ENCODE measurements at places on chromosomes 7 and 10.

DNA sequence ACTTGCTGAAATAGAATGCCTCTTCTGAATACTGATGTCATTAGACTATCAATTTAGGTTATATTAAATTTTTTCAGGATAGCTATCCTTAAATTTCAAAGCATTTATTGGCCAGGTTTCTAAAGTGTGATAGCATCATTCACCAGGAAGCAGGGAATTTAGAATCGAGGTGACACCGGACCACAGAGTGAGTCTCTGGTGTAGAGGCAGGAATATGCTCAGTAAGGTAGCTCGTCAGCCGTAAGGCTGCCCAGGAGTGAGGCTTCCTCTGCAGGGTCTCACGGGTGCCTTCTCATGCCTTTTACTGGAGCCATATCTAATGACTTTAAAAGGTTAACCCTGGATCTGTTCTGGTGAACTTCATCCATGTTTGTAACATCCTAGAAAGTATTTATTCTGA lies 170.8 kb upstream of the KLF14 start:
- no peak for DNase-seq

DNA sequence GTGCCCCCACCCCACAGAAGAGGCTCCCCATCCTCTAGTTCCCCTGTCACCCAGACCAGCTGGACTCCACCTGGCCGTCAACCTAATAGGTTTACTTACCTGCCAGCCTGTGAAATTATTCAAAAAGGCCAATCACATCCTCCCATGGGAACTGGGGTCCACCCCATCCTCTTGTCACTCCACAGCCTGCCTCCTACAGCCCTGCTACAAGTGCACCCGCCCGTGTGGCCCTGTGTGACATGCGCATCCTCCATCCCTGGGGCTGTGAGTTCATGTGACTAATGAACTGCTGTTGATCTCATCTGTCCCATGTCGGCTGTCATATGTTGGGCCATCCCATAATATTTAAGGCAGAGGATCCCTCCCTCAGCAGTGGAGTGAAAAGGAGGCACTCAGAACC lies 39.4 kb downstream of the AOC1 start:
- no peak for DNase-seq

GRCh38 chr7:150363370-150363769 lies 5.3 kb upstream of the REPIN1 start:
- DNase-seq, result no peak

- no peak for DNase-seq
Measured at GRCh38 chr10:7458556-7458955, 47.7 kb upstream of the SFMBT2 start.

GRCh38 chr10:70508912-70509756 lies 30.6 kb downstream of the PALD1 start:
- DNase-seq, result no peak

- DNase-seq, result no peak
Measured at GRCh38 chr7:128236924-128237586, 4.0 kb upstream of the LEP start.

- DNase-seq, result no peak
Measured at GRCh38 chr10:14904316-14904732, 25.7 kb downstream of the SUV39H2 start.

GRCh38 chr7:104971290-104972071 lies 42.5 kb upstream of the KMT2E start:
- no peak for DNase-seq

DNA sequence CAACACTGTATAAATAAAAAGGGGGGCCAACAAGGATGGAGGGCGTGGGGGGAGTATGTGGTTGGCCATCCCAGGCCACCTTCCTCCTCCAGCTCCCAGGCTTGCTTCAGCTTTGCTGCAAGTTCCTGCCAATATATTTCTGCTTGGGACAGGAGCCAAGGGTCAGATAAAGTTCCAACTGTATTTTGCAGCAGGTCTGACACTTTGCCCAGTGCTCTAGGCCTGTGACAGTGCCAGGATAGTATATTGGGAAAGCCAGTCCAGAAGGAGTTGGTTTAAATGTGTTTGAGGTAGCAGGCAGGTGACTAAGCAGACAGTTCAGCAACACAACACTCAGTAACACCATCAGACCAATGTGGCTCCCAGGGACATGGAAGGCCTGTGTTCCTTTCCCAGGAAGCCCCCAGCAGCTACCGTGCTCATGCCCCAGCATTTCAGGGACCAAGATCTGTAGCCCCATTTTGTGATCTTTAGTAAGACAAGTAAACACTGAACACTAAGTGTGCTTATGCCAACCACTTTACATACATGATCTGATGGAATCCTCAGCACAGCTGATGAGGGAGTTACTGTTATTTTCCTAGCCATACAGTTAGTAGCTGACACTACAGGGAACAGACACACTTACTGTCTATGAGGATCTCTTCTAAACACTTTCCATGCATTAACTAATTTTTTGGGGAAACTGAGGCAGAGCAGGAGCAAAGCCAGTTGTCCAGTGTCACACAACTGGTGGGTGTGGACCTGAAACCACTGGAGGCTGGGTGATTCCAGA lies 38.9 kb downstream of the DNAJB12 start:
- no peak for DNase-seq

- no peak for DNase-seq
Measured at GRCh38 chr7:138499340-138499739, 39.3 kb downstream of the TRIM24 start.

DNA sequence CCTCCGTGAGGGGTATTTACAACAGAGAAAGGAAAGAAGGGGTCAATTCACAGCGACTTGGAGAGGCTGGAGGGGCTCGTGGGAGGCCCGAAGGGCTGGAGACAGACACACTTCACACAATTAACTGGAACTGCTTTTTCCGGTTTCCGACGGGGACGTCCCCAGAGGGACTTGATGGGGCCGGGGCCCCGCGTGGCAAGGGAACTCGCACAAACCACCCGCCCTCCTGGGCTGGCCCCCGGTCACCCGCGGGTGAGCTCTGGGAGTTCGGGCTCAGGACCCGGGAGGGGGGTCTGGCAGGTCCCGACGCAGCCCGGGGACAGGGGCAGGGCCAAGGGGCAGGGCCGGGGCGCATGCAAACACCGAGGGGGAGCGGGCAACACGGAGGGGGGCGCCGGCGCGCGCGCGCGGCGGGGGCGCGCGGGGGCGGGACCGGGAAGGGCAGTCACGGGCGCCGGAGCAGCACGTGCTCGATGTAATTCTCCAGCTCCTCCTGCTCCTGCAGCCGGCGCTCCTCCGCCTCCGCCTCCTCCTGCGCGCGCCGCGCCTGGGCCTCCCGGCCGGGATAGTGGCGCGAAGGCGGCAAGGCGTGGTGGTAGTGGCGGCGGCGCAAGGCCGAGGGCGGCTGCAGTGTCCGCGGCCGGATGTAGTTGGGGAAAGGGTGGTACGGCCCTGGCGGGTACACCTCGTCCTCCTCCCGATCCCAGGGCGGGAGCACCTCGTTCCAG lies 2.7 kb downstream of the VGF start:
- DNase-seq, result no peak

DNA sequence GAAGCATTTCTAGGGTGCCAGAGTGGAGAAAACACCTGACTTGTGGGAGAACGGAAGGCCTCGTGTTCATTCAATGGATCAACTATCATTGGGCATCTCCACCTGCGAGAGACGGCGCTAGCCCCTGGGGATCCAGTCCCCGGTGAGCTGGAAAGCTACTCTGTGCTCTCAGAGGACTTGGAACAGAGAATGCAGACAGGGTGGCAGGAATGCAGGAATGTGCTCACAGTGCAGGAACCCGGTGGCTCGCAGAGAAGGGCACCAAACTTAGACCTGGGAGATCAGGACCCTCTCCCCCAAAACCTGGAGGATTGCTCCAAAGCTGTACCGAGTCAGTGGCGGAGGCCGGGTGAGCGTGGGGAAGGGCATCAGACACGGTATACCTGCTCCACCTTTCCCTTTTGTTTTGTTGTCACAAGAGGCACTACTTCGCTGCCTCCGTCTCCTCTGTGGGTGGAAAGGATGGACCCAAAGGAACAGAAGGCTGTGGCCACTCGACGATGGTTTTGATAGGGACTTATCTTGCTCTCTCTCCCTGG lies 569.0 kb upstream of the C7orf33 start:
- no peak for DNase-seq

DNA sequence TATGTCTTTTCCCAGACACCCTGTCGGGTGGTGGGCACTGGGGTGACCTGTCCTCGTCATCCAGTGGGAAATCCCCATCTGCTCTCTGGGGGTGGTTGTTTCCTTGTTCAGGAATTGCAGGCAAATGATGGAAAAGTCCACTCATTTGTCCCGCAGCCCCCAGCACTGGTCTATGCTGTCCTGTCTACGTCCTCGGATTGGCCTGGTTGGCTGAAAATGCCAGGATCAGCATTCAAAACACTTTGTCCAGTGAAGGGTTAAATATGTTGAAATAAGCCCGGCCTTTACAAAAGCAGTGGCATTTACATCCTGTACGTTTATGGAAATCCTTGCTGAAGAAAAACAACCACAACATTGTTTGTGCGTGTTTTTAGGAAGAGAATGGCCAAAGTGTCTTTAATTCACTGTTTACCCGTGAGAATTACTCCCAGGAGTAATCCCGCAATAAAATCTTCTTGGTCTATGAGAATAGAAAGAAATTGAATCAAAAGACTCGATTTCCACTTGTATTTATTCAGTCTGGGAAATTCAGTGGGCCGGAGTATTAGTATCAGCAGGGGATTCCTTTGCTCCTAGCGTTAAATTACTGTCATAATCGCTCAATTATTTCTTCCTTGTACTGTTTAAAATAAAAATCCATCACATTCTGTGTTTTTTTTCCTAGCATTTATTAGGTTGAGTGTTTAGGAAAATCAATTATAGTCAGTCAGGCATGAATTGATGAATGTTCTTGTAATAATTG lies 116.8 kb upstream of the SH2B2 start:
- no peak for DNase-seq

GRCh38 chr7:23490357-23491135 lies 20.3 kb upstream of the IGF2BP3 start:
- no peak for DNase-seq

- no peak for DNase-seq
Measured at GRCh38 chr7:4711634-4712033, 29.5 kb downstream of the FOXK1 start.

- no peak for DNase-seq
Measured at GRCh38 chr10:63554657-63555056, 33.5 kb downstream of the REEP3 start.

GRCh38 chr10:113336549-113337130 lies 216.2 kb upstream of the HABP2 start:
- no peak for DNase-seq

GRCh38 chr10:50613726-50614443 lies 9.9 kb downstream of the SGMS1 start:
- DNase-seq, result no peak

DNA sequence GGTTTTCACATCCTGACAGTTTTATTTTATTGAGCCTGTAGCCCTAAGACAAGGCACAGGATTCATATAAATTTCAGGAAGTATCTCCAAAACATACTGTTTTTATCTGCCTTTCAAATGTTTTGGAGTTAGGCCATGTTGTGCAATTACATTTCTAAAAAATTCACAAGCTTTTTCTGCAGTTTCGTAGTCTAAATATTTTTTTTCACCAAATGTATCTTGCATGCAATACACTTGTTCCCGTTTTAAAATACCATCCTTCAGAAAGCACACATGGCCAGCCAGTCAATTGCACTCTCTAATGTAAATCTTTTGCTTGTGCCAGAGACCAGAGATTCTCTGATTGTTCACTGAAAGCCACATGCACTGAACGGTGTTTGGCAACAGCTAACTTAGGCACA lies 161.5 kb upstream of the PRKCQ start:
- no peak for DNase-seq

DNA sequence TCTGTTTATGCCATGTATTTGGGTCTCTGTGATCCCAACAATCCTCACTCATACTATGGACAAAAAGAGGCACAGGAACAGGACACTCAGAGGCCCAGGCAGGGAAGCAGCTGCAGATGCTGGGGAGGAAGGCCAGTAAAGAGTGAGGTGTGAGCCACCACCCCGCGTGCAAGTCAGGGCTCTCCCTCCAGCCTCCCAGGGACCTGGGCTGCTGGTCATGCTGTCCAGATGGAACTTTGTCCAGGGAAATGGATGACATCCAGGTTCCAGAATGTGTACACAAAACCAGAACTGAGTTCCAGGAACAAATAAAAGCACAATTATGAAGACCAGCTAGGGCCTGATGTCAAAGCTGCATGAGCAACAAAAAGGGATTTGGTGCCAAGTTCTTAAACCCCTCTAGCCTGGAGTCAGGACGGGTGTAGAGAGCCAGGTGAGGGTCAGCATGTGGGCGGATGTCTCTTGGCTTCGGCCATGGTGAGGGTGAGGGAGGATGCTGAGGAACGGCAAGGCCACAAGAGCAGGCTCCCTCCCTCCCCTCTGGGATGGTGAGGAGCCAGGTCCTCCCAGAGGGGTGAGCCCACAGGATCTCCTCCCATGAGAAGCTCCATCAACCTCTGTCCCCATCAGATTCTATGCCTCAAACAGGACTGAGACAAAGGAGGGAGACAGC lies 739.7 kb downstream of the PARD3 start:
- no peak for DNase-seq

DNA sequence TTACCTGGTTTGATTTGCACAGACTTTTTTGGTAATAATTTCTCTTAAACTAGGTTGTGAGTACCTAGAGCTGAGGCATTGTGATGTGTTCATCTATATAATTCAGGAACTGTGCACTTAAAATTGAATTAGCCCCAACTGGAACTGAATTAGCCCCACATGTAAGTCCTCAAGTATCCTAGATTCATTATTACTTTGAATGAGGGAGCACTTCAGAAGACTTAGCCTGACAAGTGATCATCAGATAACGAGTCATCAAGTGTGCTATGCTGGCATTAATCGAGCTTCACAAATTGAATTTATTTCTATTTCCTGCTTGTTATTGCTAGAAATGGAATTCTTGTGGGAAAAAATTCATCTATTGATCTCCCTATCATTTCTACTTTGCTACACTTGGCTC lies 323.4 kb upstream of the SEMA3D start:
- no peak for DNase-seq

- no peak for DNase-seq
Measured at GRCh38 chr10:34415039-34415438, 400.1 kb downstream of the PARD3 start.

DNA sequence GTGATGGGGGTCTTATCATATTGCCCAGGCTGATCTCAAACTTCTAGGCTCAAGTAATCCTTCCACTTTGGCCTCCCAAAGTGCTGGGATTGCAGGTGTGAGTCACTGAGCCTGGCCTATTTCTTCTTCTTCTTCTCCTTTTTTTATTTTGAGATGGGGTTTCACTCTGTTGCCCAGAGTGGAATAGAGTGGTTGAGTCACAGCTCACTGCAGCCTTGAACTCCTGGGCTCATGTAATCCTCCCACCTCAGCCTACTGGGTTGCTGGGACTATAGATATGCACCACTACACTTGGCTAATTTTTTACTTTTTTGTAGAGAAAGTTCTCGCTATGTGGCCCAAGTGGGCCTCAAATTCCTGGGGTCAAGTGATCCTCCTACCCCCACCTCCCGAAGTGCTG lies 124.3 kb downstream of the SKIDA1 start:
- DNase-seq, result no peak

- DNase-seq, result no peak
Measured at GRCh38 chr7:69962186-69963065, 364.2 kb downstream of the AUTS2 start.

- DNase-seq, result no peak
Measured at GRCh38 chr10:3803927-3804741, 19.1 kb upstream of the KLF6 start.

- DNase-seq, result no peak
Measured at GRCh38 chr10:129685271-129685670, 218.2 kb downstream of the MGMT start.

Data from stimulated activated CD4-positive, alpha-beta T cell treated with anti-CD3 and anti-CD28 coated beads, Interleukin-2, amount 100 ng/mL, for 48 hours (primary cell).